Activated CD4-positive, alpha-beta T cell treated with anti-CD3 and anti-CD28 coated beads, Interleukin-2, amount 50 U/mL, for 24 hours (primary cell): ENCODE measurements at places on chromosomes 2 and 18.

- DNase-seq, result no peak
These were observed 13.8 kb upstream of the SGPP2 start for GRCh38 chr2:222410534-222410933.

DNA sequence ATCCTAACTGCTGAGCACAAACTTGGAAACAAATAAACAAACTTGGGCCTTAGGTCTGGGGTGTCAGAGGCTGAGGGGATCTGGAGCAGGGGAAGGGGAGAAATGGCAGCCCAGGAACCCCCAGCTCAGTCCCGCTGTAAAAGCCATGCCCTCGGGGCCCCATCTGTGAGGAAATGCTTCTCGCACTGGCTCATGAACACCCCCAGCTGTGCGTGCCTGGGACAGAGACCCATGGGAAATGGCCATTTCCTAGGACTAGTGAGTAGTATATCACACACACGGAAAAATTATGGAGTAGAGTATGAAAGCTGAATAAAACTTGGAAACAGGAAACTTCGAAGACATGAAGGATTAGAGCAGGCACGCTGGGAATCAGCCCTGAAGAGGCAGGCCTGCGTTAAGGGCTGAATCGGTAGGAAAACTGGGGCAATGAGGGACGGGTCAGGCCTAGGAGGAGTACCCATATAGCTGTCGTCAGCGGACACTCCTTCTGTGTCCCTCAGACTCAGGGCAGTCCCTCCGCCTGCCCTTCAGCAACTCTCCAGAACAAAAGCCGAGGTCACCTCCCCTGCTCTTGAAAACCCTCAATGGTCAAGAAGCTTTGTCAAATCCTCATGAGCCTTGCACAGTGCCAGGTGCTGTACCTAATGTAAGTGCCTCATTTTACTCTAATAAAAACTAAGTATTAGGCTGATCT lies 120.8 kb upstream of the ODC1 start:
- no peak for DNase-seq

DNA sequence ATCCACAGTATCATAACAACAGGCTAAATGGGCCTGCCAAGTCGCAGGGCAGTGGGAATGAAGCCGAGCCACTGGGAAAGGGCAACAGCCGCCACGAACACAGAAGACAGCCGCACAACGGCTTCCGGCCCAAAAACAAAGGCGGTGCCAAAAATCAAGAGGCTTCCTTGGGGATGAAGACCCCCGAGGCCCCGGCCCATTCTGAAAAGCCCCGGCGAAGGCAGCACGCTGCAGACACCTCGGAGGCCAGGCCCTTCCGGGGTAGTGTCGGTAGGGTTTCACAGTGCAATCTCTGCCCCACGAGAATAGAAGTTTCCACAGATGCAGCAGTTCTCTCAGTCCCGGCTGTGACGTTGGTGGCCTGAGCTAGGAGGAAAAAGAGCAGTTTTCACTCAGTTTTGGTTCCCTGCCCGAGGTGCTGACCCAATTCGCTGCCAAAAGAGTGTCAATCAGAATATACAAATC lies 32.2 kb downstream of the KCTD18 start:
- DNase-seq, result no peak

GRCh38 chr2:241868661-241869081 lies 858 bp upstream of the RTP5 start:
- no peak for DNase-seq

DNA sequence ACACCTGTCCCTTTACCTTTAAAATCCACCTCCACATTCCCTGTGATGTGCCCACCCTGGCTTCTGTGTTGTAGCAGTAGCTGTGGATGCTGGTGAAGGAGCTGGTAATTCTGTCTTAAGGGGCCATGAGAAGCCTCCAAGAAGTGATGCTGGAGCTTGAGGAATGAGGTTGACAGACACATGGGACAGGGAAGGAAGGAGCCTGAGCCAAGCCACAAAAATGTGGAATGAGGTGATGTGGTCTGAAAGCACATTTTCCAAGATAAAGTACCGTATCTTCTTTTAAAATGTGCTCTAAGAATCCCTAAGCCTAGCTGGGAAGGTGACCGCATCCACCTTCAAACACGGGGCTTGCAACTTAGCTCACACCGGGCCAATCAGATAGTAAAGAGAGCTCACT lies 31.2 kb downstream of the VWA3B start:
- no peak for DNase-seq

- no peak for DNase-seq
These were observed 74.2 kb upstream of the TFCP2L1 start for GRCh38 chr2:121359170-121359569.

DNA sequence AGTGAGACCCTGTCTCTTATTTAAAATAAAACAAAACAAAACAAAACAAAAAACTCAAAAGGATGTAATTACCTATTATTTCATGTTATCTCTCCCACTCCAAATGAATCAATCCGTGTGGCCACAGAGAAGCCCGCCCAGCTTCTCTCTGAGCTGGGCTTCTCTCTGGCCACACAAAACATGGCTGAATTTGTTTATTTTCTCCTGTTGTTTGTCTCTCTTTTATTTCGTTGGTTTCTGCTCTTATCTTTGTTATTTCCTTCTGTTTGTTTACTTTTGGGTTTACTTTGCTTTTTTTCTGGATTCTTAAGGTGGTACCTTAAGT lies 1.5 kb upstream of the TRABD2A start:
- no peak for DNase-seq

GRCh38 chr2:57693965-57694364 lies 352.6 kb upstream of the VRK2 start:
- DNase-seq, result no peak
